HS-27A (cell line): ENCODE measurements at places on chromosomes 4 and X.

DNA sequence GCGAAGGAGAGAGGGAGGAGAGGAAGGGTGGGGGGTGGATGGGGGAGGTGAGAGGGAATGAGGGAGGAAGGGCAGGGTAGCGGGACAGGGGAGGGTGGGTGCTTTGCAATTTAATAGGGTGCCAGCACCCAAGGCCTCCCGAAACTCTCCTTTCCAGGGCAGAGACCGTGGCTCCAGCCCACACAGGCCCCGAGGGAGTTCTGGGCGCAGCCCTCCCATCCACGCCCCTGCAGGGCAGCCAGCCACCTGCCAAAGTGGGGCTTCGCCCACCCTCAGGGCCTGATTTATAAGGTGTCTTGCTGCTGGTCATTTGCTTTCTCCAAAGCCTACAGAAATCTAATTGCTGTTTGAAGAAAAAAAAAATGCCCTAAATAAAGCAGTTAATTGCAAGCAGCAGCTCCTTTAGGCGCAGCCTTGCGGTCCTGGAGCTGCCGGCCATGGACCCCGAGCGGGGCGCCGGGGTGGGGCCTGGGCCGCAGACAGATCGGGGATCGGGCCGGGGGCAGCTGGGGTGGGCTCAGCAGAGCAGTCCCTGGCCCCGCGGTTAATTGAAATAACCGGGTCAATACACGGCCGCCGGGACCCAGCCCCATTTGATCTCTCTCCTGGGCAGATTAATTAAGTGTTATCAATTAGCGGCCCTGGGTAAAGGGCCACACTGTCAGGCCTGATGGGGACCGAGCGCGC, 106.0 kb upstream of the NKX1-1 start:
- DNase-seq, result no peak

DNA sequence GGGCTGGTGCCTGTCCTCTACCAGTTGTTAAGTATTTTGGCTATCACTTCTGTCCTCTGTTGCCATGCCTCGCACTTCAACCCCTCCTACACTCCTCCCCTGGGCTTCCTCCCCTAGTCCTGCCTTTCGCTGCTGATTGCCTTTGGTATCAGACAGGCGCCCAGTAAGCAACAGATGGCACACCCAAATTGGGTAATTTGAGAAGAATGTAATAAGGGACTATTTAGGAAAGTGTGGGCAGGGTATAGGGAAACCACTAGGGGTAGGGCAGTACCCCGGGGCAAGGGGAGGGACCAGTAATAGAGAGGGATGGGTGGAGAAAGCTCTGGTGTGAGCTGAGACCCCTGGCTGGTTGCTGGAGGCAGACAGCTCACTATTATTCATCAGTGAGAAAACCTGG, 172.7 kb upstream of the USP9X start:
- no peak for DNase-seq

- DNase-seq, result no peak
Observed at GRCh38 chr4:88706574-88706973, 8.9 kb upstream of the NAP1L5 start.

DNA sequence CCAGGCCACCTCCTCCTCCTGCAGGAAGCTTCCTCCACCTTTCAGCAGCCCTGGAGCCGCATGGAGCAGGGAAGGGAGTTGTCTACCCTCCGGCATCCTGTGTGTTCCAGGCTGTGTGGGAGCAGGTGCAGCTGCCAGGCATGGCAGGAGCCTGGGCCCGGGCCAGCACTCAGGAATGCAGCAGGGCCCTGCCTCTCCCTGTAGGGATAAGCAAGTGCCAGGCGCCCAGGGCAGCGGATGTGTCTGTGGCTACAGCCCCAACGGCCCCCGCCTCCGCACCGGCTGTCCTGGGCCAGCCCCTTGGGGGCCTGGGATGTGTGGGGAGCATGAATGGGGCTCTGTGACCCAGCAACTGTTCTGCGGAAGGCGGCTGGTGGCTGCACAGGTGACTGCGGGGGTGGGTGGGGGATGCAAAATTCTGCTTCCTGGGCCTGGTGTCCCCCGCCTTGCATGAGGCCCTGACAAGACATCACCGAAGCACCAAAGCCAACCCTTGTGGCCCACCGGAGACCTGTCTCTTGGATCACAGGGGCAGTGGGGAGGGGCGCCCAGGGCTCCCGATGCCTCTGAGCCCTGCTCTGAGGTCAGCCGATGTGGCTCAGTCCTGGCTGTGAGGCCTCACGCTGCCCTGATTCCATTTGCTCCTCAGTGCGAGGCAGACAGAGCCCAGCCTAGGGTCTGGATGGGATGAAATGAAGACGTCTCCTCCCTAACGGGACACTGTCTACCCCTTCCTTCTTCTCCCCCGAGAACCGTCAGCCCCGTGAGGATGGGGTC, 1.4 kb upstream of the DOK7 start:
- DNase-seq, result no peak

- DNase-seq, result no peak
Observed at GRCh38 chrX:56033495-56034180, 198.5 kb upstream of the KLF8 start.

- no peak for DNase-seq
Observed at GRCh38 chr4:156195914-156196313, 242.2 kb upstream of the CTSO start.

GRCh38 chr4:73844345-73844744, 7.9 kb downstream of the CXCL6 start:
- DNase-seq, result no peak

DNA sequence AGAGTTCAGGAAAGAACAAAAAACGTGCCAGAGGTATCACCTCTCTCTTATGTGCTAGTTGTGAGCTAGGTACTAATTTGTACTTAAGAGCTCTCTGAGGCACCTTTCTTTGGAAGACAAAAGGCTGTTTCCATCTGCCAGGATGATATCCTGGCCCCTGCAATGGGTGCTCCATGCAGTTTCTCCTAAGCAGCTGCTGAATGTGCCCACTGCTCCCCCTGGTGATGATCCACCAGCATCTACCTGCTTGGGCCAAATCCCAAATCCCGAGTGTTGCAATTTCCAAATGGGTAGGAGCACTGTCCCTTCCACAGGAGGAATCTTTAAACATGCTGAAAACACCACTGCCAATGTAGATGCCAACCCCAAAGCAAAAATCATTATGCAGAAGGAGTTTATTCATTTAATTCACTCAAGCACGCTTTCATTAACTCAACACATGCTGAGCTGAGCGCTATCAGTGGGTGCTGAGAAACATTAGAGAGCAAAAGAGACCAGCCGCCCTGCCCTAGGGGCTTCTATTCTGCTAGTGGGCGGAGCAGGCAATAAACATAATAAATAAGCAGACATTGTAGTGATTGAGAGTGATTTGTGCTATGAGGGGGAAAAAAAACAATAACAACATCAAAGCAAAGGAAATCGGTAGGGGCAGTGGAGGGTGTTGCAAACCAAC, 69.6 kb upstream of the C4orf50 start:
- DNase-seq, result no peak

DNA sequence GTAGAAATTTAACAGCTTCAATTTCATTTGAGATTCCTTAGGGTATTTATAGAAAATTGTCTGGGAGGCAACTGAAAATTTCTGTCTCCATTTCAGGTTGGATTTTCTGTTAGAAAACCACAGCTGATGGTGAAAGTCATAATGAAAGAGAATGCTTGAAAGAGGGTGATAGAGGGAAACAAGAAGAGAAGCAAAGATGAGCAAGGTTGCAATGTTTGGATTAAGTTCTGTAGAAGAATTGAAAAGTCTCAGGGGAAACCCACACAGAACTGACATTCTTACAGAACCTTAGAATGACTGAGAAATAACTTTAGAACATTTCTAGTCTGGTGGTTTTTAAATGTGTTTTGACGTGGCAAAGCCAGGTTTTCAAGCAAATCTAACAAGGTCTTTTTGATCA, 14.7 kb downstream of the GBA3 start:
- DNase-seq, result no peak

DNA sequence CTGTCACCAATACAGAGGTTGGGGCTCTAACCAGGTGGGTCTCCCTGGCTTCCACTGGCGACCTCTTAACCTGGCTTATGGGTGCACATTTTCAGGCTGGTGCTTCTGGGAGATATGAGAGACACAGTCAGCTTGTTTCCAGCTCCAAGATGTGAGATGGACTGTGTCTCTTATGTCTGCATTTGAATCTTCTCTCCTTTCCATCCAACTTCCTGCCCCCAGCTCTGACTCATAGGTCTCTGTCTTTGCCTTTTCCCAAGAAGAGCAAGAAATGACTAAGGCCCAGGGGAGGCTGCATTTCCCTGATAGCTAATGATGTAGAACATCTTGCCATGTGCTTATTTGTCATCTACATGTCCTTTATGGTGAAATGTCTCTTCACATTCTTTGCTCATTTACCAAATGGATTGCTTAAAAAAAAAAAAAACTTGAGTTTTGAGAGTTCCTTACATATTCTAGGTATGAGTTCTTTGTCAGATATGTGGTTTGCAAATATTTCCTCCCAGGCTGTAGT, 3.2 kb upstream of the UXT start:
- DNase-seq, result no peak
